Neural crest cell (in vitro differentiated cells): ENCODE measurements at places on chromosomes 11 and 22. TPM values are rescaled to one million over a fixed set of nuclear protein-coding genes. Genes with fewer than 3 reads are reported as not detected.
A peak's percentile ranks its signal among the peaks of the same experiment; 100 is the strongest.

The MRGPRX3 gene
- 0.14 TPM in 1 of 2 replicates, not detected in the other for total RNA-seq

The OR4A16 gene
- total RNA-seq, result not detected in 2 replicates

The BTBD18 gene
- total RNA-seq, result not detected in 2 replicates

The CRYBB3 gene
- total RNA-seq, result not detected in 2 replicates

The OR52A1 gene
- not detected in 2 replicates for total RNA-seq

The RPS13 gene
- total RNA-seq, result 1,131 and 1,196 TPM in 2 replicates

The GLYATL2 gene
- 2.3 and 2.4 TPM in 2 replicates for total RNA-seq

The PITPNB gene
- total RNA-seq, result 92.6 and 98.8 TPM in 2 replicates

The MS4A6E gene
- not detected in 2 replicates for total RNA-seq

GRCh38 chr11:1561955-1562354, 10.1 kb downstream of the DUSP8 start:
- DNase-seq, result no peak

DNA sequence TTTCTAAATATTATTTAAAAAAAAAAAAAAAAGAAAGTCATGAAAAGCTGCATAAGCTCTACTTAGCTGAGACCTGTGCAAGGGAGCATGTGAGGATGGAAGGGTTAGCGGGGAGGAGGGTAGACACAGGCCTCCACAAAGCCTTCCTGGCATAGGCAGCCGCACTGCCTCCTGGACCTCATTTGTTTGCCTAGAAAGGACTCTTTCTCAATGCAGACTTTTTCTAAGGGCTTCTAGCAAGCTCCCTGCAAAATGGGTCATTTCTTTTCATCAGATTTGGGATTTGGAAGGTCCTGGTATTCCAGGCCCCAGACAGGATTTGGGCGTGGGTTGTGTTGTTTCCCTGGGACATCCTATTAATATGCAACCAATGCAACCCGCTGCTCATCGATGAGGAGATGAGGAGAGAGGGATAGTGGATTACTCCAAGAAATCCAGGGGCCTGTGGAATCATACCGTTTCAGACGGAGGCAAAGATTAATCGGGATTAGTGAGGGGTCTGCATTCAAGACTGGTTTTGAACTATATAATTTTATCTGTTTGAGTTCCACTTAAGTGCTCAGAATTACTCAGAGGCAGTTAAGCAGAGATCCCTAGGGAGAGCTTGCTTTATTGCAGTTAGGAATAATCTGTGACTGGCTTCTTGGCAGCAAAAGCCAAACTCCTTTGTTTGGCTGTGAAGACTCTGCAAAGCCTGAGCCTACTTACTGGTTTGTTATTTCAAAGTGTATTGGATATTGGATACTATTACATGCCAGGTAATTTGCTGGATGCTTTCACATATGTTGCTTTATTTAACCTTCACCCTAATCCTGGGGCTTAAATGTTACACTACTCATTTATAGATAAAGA, 106.9 kb upstream of the NAV2 start:
- no peak for DNase-seq

GRCh38 chr11:117143390-117143789, 697 bp upstream of the PAFAH1B2 start:
- no peak for DNase-seq

DNA sequence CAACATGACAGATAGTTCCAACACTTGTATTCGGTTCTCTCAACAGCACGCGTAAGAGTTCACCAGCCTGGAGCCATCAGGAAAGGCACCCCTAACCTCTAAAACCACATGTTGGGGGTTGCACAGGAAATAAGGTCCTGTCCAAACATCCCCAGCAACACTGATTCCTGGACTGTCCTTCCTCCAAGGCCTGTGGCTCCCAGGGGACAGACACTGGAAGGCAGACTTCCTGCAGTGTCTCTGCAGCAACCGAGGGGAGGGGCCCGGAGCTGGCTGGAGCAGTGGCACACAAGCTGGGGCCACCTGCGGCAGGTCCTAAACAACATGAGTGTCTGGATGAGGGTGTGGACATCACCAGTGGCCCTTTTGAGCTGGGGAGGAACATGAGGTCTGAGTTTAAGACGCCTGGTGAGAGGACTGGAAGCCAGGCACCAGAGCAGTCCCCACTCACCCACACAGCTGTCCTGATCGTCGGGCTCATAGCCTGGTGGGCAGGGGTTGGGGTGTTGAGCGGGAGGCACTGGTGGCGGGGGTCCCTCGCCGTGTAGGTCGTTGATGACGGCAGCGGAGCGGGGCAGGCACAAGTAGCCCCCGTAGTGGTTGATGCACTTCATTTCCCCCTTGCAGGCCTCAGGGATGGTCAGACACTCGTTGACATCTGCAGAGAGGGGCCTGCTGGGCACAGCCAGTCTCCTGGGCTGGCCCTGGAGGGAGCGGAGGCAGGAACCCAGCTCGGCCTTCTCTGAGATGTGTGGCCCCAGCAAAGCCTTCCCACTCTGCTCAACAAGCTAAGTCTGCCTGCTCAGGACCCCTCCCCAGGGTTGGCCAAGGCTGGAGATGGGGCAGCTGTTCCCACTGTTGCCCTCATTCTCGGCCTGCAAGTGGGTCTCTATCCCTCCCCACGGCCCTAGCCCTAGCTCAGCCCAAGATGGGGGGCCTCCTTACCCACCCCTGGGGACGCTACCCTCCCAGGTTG, 1.6 kb downstream of the EFEMP2 start:
- DNase-seq, result no peak

DNA sequence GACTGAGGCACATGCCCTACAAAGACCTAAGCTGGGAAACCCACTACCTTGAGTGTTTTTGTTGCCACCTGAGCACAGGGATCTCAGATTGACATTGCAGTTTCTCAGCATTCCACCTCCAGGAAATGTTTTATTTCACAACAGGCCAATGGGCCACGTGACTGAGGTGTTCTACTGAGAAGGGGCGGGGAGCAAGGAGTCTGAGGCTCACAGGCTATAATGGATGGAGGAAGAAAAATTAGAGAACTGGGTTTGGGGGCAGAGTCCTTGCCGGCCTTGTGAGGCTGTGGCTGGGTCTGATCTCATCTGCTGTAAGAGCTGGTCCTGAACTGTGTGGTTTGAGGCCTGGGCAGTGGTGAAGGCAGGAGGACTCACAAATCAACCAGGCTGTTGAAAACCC, 40.7 kb downstream of the ZNF202 start:
- no peak for DNase-seq

- no peak for DNase-seq
Observed at GRCh38 chr11:80173371-80174136, 732.7 kb upstream of the TENM4 start.

- DNase-seq, result no peak
Observed at GRCh38 chr22:20032407-20032991, 11.6 kb downstream of the TANGO2 start.

- peak; percentile 47 for DNase-seq
Observed at GRCh38 chr22:36194971-36195370, 6.6 kb downstream of the APOL4 start.

DNA sequence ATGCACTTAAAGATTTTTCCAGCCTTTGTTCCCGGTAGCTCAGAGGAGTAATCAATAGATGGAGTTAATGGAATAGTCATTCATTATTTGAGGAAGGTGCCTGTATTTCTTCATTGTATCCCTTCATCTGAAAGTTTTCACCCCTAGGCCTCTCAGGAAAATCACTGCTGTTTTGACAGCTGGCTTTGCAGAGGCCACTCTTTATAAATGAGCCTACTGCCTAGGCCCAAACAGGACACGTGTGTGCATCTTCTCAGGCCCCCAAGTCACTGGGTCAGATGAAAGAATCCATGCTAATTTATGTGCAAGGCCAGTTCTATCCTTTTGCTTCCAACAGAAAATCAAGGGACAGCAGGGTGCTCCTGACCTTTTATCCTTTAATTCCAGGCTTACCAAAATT, 76.8 kb downstream of the MPPED2 start:
- no peak for DNase-seq

DNA sequence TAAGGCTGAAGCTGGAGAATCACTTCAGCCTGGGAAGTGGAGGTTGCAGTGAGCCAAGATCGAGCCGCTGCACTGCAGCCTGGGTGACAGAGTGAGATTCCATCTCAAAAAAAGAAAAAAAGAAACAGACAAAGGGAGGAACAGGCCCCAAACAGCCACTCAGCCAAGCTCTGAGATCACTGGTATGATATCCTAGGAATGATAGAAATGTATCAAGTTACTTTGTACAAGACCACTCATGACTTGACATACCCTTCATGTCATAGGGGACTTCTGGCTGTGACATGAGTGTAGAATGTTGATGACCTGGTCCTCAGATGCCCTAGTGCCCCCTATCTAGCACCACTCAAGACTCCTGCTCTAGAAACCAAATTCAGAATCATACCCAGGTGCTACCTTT, 216.5 kb downstream of the NAV2 start:
- DNase-seq, result no peak

GRCh38 chr22:48972979-48973693, 854.5 kb downstream of the BRD1 start:
- DNase-seq, result no peak

DNA sequence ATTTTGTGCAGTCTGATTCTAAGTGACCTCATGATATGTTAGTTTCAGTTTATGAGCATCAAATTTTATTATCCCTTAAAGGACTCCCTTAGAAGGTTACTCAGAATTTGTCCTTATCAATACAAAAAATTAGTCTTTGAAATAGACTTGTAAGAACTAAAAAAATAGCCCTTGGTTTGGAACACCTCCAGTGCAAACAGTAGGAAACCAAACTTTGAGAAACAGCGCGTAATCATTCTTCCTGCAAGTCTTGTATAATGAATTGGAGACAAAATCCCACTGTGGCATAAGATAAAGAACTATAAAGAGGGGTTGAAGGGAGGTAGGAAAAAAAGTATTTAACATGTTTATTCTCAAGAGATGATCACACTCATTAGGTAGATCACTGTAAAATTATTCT, 10.8 kb upstream of the MSANTD4 start:
- no peak for DNase-seq

GRCh38 chr11:104895634-104896033, 2.6 kb downstream of the CASP12 start:
- DNase-seq, result no peak

- DNase-seq, result no peak
Observed at GRCh38 chr11:121536126-121536525, 83.4 kb upstream of the SORL1-AS1 start.

DNA sequence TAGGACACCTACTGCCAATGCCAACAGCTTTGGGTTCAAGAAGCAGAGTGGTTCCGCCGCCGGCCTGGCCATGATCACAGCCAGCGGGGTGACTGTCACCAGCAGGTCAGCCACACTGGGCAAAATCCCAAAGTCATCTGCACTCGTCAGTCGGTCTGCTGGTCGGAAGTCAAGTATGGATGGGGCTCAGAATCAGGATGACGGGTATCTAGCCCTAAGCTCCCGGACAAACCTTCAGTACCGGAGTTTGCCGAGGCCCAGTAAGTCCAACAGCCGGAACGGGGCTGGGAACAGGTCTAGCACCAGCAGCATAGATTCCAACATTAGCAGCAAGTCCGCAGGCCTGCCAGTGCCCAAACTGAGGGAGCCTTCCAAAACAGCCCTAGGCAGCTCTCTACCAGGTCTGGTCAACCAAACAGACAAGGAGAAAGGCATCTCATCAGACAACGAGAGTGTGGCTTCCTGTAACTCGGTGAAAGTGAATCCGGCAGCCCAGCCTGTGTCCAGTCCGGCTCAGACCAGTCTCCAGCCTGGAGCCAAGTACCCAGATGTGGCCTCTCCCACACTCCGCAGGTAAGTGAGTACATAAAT, 115.1 kb downstream of the DBX1 start:
- no peak for DNase-seq

- DNase-seq, result no peak
Observed at GRCh38 chr11:120739780-120740179, 228.2 kb downstream of the GRIK4 start.

GRCh38 chr11:132743601-132744000, 788.7 kb downstream of the OPCML start:
- DNase-seq, result no peak

- DNase-seq, result no peak
Observed at GRCh38 chr22:42336527-42337227, 66.2 kb upstream of the TCF20 start.

- DNase-seq, result peak; percentile 22
Observed at GRCh38 chr11:31820438-31820818, 9.3 kb upstream of the PAX6 start.

- DNase-seq, result no peak
Observed at GRCh38 chr22:45426387-45426786, 12.9 kb downstream of the RIBC2 start.

- DNase-seq, result no peak
Observed at GRCh38 chr22:47686594-47687345, 924.3 kb downstream of the TBC1D22A start.
